ENCODE measurements at places on chromosomes 11 and 22.
A peak's percentile ranks its signal among the peaks of the same experiment; 100 is the strongest.

- DNase-seq = no peak
Observed at GRCh38 chr11:125264100-125265022, 99.8 kb downstream of the PKNOX2 start.

DNA sequence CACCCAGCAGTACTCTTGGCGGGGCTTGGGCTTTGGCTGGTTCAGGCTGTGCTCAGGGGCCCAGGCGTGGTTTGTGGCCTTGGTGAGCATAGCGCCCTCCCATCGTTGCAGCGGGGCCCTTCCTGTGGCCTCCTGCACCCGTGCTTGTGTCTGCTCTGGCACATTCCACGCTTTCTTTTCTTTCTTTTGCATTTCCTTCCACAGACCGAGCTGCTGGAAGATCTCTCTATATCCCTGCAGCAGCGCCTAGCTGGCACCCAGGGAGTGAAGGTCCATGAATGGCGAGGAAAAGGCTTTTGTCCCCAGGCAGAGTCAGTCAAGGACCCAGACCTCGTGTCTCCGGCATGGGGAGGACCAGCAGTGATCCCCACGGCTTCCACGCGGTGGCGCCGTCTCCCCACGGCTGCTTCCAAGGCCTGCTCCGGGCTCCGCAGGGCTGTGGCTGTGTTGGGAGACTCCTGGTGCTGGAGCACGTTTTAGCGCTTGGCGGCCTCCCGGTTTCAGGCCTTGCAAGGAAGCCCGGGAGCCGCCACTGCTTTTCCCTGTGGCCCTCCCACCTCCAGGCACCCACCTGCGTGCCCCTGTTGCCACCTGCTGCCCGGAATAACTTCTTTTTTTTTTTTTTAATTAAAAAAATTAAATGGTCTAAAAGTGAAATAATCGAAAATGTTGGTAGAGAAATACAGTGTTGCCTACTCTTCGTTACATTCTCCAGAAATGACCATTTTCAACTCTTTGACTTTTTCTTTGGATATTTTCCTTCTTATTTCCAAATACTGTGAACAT, 28.5 kb downstream of the GLB1L2 start:
- peak; percentile 65 for DNase-seq

- no peak for DNase-seq
Observed at GRCh38 chr11:118918686-118919280, 6.9 kb downstream of the BCL9L start.

GRCh38 chr22:36946421-36947158, 33.2 kb downstream of the CSF2RB start:
- peak; percentile 28 for DNase-seq

GRCh38 chr11:36346562-36347383, 50.7 kb downstream of the PRR5L start:
- DNase-seq = peak; percentile 67

GRCh38 chr11:118706546-118706825, 27.0 kb upstream of the TREH start:
- no peak for DNase-seq

- peak; percentile 81 for DNase-seq
Observed at GRCh38 chr22:21646608-21647590, 4.8 kb downstream of the SDF2L1 start.

GRCh38 chr22:38733329-38733723, 22.5 kb downstream of the SUN2 start:
- peak; percentile 14 for DNase-seq

DNA sequence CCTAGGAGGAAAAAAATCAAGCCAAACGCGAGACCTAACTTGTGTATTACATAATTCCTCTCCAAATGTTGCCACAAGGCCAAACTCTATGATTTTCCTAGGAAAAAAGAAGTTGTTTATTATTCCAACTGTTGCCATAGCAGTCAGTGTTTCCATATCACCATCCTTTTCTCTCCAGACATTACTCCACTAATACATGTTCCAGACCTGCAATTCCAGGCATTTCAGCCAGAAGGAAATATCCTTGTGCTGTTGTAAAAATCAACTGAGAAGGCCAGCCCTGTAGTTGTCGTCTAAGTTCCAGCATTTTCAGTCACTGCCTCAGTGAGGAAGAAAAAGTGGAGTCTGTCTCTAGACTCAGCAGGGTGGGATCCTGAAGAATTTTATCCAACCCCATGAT, 33.1 kb upstream of the PAMR1 start:
- DNase-seq = peak; percentile 70

GRCh38 chr22:20191000-20191515, 40.2 kb upstream of the CCDC188 start:
- no peak for DNase-seq

- peak; percentile 2 for DNase-seq
Observed at GRCh38 chr11:82229341-82229740, 504.3 kb downstream of the FAM181B start.

DNA sequence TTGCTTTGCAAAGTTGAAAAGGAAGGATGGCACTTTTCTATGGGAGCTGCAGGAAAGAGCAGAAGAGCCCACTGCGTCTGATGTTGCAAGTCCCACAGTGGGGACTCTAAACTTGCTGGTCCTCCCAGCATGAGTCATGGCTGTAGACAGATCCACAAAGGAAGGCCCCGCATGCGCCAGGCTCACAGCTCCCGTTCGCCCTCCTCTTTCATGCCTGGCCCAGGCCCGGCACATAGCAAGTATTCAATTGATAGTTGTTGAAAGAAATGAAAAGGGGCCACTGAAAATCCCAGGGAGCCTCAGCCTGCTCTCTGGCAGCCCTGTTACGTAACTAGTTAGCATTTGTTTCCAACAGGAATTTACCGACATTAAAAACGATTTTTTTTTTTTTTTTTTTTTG, 18.9 kb downstream of the AP1B1 start:
- peak; percentile 85 for DNase-seq

- DNase-seq = peak; percentile 71
Observed at GRCh38 chr11:3796801-3797328, 489 bp downstream of the NUP98 start.

DNA sequence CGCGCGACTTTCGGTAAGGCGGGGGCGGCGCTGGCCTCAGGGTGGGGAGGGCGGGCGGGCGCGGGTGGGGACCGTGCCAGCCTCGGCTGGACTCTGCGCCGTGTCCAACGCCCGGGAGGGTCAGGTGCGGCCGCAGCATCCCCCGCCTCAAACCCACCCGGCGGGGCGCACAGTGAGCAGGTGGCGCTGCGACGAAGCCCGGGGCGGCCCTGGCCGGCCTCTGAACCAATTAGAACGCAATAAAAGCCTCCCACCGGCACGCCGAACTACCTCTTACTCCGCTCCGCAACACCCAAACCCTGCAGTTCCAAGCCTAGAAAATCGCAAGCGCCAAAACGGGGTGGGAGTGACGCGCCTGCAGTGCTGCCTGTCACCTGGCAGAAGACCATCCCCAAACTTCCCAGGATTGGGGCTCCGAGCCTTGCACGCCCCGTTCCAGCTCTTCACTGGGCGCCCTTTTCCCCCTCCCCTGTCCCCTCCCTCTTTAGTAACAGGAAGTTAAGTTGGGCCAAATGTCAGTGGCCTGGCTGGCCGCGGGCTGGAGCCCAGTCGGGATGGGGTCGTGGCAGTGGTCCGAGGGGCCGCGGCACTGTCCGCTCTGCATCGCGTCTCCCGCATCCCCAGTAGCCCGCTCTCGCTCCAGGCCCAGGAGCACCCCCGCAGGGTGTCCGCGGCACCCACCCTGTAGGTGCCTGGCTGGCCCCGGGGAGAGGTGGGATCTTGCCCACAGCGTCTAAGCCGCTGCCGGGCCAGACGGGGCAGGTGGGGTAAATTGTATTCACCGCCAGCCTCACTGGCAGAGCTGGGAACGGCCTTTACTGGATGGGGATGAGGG, 541 bp downstream of the MICAL2 start:
- DNase-seq = peak; percentile 48

DNA sequence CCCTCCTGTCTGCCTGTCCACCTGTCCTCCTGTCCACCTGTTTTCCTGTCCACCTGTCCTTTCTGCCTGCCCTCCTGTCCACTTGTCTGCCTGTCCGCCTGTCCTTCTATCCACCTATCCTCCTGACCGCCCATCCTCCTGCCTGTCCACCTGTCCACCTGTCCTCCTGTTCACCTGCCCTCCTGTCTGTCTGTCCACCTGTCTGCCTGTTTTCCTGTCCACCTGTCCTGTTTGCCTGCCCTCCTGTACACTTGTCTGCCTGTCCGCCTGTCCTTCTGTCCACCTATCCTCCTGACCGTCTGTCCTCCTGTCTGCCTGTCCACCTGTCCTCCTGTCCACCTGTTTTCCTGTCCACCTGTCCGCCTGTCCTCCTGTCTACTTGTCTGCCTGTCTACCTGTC, 682.8 kb downstream of the TBC1D22A start:
- no peak for DNase-seq

Measured in fibroblast of villous mesenchyme (primary cell).